H7 (cell line): ENCODE measurements at places on chromosomes 4 and X. TPM values are rescaled to one million over a fixed set of nuclear protein-coding genes. Genes with fewer than 3 reads are reported as not detected.

DNA sequence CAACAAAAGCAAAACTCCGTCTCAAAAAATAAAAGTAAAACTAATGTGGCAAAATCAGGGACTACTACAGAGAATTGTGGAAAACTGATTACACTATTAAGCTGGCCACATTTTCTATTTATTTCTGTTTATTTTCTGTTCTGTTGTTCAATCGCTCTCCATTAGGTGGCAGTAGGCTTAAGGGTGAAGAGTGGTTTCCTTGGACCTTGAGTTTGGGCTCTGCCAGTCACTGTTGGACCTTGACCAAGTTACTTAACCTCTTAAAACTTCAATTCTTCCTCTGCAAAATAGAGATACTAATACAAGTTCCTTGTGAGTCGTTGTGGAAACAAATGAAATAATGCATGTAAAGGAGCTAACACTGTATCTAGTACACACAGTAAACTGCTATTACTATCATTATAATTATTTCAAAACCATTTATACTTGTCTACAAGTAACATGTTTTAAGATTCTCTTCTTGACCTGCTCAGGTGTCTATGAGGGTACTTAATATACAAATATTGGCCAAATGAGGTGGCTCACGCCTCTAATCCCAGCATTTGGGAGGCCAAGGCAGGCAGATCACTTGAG lies 15.2 kb downstream of the HSD17B11 start:
- peak; percentile 27 for DNase-seq

DNA sequence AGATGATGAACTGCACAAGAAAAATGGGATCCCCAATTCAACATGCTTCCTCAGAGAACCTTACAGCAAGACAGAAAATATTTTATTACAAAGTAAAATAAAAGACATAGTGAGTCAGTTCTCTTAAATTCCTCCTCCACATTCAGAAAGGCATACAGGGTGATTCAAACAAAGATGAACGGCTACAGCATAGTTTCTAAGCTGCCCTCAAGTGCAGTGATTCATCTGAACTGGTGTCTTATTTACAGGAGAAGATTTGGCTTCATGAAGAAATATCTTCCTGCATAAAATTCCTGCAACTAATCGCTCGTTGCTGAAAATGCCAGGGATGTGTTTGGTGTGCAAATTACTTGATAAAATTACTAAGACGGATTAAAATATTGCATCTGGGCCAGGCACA lies 103.6 kb downstream of the PRKX start:
- DNase-seq = no peak

DNA sequence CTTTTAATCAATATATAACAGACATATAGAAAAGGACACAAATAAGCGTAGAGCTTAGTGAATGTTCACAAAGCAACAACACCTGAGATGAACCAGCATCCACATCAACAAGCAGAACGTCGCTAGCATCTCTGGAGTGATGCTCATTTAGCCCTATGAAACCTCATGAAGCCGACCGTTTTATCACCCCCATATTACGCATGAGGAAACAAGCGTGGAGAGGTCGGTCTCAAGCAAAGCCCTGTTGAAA lies 524 bp upstream of the RPS3A start:
- DNase-seq = no peak

GRCh38 chr4:93761286-93761685 lies 67.3 kb upstream of the ATOH1 start:
- DNase-seq = no peak

- no peak for DNase-seq
Observed at GRCh38 chr4:113976741-113977525, 2.5 kb downstream of the ARSJ start.

DNA sequence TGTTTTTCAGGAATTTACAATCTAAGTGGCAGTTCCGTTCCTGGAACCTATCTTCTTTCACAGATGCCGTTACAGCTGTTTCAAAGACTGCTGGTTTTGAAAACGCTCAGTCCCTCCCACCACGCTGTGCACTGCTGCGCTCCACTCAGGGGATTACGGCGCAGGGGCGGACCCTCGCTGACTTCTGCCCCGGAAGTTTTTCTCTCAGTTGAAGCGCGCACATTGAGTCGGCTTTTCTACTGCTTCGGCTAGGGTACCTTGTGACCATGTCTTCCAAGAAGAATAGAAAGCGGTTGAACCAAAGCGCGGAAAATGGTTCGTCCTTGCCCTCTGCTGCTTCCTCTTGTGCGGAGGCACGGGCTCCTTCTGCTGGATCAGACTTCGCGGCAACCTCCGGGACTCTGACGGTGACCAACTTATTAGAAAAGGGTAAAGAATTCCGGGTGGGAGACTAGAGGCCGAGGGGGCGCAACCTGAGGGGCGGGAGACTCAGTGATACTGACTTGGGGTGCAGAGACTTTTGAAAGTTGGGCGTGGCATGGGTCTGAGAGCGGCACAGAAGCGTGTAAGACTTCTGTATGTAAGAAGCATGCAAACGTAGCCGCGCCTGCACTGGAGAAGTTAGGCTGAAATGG lies 597 bp upstream of the NUDT6 start:
- peak; percentile 72 for DNase-seq

DNA sequence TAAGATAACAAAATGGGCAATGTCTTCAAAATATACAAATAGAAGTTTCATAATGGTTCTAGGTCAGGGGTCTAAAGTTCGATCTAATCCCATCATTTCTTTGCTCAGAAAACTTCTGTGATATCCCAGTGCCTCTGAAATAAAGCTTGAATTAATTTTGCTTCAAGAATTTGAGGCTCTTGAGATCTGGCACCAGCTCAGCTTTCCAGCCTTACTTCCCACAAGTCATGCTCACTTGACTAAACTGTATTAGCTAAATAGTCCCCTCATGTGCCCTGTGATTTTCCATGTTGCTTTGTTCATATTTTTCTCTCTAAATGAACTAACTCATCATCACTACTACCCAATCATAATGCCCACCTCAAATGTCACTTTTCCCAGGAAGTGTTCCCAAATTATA lies 50.8 kb upstream of the MBNL3 start:
- DNase-seq = no peak

DAPP1 gene
- total RNA-seq = not detected in 2 replicates
